ENCODE measurements at places on chromosomes 2 and 18.

GRCh38 chr2:28687640-28688385 is 63.8 kb upstream of the PPP1CB start:
- DNase-seq: no peak

DNA sequence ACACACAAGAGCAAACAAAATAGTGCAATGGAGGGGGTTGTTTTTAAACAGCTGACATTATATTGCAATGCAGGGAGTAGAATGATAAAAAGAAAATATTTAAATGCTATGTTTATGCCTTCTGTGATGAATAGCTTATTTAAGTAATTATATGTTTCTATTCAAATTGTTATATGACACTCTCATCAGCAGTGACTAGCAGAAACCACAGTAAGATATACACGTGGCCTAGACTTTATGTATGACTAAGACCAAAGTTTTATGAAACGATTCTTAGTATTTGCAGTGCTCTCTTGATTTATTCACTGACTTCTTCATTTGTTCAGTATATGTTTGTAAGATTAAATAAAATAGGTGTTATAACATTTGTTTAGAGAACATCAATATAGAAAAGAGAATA is 26.1 kb upstream of the C1D start:
- no peak for DNase-seq

- DNase-seq: no peak
These were observed 20.0 kb upstream of the MTCL1 start for GRCh38 chr18:8685141-8685913.

DNA sequence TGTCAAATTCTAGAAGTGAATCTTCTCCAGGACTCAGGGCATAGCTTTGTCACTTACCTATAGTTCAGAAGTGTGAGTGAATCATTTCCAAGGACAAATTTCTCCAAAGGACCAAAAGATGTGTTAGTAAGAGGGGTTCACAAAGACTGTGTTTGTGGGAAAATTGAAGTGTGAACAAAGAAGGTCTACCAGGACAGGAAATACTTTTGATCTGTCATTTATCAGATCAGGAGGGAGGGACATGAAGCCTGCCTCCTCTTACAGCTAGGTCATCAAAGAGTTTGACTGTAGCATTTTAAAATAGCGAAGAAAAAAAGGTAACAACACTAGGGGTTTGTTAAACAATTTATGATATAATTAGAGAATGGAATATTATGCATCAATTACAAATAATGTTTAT is 2.0 kb upstream of the CD28 start:
- no peak for DNase-seq

- DNase-seq: no peak
These were observed 4.7 kb upstream of the IL36G start for GRCh38 chr2:112973156-112973555.

DNA sequence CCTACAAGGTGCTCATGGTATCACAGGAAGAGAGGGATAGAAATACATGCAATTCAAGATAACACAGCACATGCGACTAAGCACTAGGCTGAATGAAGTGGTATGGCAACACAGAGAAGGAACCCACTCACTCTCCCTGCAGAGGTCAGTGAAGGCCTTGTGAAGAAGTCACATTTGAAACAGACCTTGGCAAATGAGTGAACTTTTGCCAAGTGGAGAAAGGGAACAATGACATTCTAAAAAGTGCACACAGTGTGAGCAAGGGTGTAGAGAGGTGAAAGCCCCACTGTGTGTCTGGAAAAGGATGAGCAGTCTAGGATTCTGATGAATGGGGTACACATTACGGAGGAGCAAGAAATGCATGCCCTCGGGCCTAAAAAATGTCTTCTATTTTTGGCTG is 23.3 kb downstream of the KLF7 start:
- DNase-seq: no peak

DNA sequence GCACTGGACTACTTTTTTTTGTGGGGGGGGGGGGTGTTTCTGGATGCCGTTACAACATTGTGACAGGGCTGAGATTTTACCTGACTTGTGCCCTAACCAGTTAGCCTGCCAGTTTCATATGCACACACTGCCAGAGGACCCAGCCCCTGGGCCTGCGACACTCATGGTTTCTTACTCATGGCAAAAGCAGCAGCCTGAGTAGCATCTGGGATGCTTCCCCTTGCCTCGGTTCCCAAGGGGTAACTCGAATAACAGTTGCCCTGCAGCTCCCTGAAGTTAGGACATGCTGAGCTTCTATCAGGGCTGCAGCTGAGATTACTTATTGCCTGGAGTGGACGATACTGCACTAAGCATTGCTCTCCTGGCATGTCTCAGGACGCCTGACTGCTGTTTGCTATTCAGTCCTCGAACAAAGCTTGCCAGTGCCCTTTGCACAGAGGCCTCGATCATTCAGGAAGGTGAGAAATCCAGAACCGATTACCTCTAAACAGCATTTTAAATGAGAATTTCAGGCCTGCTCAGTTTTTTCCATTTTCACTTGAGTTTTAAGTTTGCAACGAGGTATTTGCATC is 47.9 kb downstream of the TRPM8 start:
- DNase-seq: no peak

GRCh38 chr2:150413910-150414309 is 73.6 kb downstream of the RND3 start:
- DNase-seq: no peak

- peak; percentile 35 for DNase-seq
These were observed 101.5 kb upstream of the HS6ST1 start for GRCh38 chr2:128420131-128420530.

DNA sequence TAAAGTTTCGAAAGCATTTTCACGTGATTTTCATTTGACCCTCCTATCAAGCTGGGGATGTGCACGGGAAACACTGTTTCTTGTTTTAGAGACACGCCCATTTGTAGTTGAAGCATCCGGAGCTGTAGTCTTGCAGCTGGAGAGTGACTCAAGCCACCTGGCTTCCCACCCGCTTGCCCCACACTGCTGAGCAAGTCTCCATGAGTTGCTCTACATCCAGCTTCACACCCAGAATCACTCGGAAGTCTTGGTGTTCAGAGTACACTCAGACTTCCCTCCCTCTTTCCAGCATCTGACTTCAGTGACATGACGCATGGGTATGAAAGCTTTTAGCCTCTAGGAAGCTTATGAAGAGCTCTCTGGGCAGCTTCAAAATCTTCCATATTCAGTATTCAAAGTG is 262.4 kb downstream of the NBAS start:
- DNase-seq: no peak

DNA sequence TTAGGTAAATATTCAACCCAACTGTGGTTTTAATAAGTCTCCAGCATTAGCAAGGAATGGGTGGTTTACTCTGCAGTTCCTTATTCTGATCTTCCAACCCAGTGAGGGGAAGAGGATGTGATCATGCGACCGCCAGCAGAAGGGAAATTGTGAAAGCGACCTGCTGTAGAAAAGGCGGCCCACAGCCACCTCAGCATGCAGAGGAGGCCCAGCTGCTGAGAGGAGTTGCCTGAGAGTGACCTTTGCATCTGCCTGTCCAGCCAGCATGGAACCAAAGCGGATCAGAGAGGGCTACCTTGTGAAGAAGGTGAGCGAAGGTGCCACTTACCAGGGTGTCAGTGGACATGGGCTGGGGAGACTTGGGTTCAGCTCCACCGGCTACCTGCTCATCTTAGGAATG is at the start of gene PLEK:
Gene PLEK (plus strand): TSS at position 196 of the 400 bp plus-strand sequence. CDS start 70 bp downstream, at position 266.
- DNase-seq: no peak

- no peak for DNase-seq
These were observed 239.6 kb downstream of the BABAM2 start for GRCh38 chr2:28129955-28130695.
